ENCODE measurements at places on chromosomes 1 and 21.

DNA sequence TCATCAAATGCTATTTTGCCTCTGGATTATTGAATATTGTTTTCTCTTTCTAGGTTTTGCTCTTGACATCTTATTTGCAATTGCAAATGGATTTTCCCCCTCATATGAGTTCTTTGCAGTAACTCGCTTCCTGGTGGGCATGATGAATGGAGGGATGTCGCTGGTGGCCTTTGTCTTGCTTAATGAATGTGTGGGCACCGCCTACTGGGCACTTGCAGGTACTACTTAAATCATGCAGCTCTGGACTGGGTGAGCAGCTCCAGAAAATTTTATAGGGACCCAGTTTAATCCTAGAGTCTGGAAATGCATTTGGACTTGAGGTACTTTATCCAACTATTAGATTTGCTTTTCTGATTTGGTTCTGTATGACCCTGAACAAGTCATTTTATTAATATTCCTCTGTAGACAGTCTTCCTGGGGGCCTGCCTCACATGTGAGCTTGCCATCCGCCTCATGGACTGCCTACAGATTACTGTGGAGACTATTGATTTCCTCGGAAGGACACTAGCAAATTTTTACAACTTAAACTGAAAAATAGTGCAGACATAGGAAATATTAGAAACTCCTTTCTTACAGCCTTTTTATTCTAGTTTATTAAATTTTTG, 44.5 kb downstream of the SLC22A15 start:
- peak; percentile 32 for DNase-seq

DNA sequence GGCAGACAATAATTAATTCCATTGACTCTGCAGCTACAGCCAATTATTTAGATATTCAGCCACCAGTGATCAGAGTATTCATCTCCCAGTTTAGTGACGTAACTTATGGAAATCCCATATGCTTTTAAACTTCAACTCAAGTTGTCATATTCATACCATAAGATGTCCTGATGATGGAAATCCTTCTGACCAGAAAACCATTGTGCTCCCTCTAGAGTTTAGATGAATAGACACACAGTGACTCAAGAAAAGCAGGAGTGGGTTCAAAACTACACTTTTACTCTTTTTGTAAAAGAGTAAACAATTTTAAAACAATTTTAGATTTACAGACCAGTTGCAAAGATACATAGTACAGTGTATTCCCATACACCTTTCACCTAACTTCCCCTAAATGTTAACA, 463.7 kb downstream of the KCNT2 start:
- no peak for DNase-seq

GRCh38 chr1:4312024-4312423, 342.4 kb upstream of the AJAP1 start:
- DNase-seq, result no peak

GRCh38 chr1:172143384-172144055, 277.0 kb upstream of the C1orf105 start:
- no peak for DNase-seq

DNA sequence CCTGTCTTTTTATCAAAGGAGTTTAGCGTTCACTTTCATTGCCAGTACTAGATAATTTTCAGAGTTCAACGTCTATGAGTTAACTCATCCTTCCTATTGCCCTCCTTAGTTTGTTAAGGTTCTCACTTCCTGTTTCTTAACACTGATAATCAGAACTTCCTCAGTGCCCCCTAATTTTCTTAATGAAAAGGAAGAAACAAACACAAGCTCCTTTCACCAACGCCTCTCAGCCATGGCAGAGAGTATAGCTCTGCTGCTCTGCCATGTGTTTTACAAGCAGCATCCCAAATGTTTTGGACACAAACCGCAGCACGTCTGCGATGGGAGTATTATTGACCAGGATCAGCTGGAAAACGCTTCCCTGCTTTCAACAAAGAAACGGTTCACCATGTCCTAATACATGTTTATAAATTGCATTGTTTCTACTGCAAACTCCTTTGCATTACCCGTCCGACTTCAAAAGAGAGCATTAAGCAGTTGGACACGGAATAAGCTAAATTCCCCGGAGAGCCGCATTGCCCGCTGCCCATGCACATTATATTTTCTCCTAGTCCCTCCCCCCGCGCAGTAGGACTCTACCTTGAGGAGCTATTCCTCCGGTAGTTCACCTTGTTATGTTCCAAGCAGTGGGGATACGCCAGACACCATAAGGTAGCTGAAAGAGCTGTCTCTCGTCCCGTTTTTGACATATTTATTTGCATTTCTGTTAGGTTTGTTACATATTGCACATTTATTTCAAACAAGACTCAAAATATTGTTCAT, 561 bp downstream of the OLFM3 start:
- no peak for DNase-seq

All from GM12892 (cell line).